ENCODE measurements at places on chromosomes 16 and 17. TPM values are rescaled to one million over a fixed set of nuclear protein-coding genes. Genes with fewer than 3 reads are reported as not detected.
A peak's percentile ranks its signal among the peaks of the same experiment; 100 is the strongest.

PRR15L gene
- total RNA-seq = not detected

- no peak for DNase-seq
- peaks cover 3% of the 10 kb centered on the region for H3K27me3 ChIP-seq
- H3K27ac ChIP-seq = no peak overlapping the region
Measured at GRCh38 chr17:76382351-76382802, 2.0 kb upstream of the SPHK1 start.

GRCh38 chr17:45990886-45991285, 8.2 kb upstream of the STH start:
- no peaks in the 10 kb centered on the region for H3K36me3 ChIP-seq
- peaks cover under 1% of the 10 kb centered on the region for H3K4me1 ChIP-seq
- no peak overlapping the region for H3K4me3 ChIP-seq
- no peak overlapping the region for H3K27ac ChIP-seq
- H3K27me3 ChIP-seq = peaks cover 2% of the 10 kb centered on the region

GRCh38 chr16:67162506-67163163, 1.9 kb upstream of the HSF4 start:
- no peak overlapping the region for H3K27ac ChIP-seq
- peak; percentile 28 for DNase-seq
- peaks cover 46% of the 10 kb centered on the region for H3K27me3 ChIP-seq
- peak overlapping the region; percentile 44 for H3K4me3 ChIP-seq

DNA sequence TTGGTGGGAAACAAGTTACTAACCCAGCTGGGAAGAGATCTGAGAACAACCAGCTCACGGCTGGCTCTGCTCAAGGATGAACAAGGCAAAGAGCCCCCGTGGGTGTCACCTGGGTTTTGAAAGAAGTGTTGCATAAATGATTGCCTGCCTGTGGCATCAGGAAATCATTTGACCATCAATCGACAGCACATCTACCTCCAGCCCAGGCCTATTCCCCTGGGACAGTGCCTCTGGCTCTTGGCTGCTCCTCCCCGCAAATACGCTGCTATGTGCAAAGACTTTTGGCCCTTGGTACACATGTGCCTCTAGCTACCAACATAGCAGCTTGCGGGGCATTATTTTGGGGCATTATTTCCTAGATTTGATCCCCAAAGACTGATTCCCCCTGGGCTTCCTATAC, 39.4 kb upstream of the SMPD3 start:
- no peak overlapping the region for H3K27ac ChIP-seq
- H3K27me3 ChIP-seq = peaks cover 17% of the 10 kb centered on the region
- no peak overlapping the region for H3K4me3 ChIP-seq

SPPL2C gene
- total RNA-seq = not detected

Measured in activated naive CD8-positive, alpha-beta T cell treated with anti-CD3 and anti-CD28 coated beads, Interleukin-2, amount 10 ng/mL, durations not matched to agents 7 days and 5 days (primary cell).